ENCODE measurements at places on chromosomes 6 and 20. TPM values are rescaled to one million over a fixed set of nuclear protein-coding genes. Genes with fewer than 3 reads are reported as not detected.

XKR7 gene
- total RNA-seq, result not detected

SLC13A3 gene
- total RNA-seq, result 5.1 TPM

SAMD5 gene
- 3.1 TPM for total RNA-seq

MAP3K7 gene
- total RNA-seq, result 27.6 TPM

TPX2 gene
- 1.8 TPM for total RNA-seq

PTK6 gene
- total RNA-seq, result 107 TPM

Data from bronchial epithelial cell (primary cell).